Forelimb muscle (tissue), 1 donor: ENCODE measurements at places on chromosomes 6 and 20.

DNA sequence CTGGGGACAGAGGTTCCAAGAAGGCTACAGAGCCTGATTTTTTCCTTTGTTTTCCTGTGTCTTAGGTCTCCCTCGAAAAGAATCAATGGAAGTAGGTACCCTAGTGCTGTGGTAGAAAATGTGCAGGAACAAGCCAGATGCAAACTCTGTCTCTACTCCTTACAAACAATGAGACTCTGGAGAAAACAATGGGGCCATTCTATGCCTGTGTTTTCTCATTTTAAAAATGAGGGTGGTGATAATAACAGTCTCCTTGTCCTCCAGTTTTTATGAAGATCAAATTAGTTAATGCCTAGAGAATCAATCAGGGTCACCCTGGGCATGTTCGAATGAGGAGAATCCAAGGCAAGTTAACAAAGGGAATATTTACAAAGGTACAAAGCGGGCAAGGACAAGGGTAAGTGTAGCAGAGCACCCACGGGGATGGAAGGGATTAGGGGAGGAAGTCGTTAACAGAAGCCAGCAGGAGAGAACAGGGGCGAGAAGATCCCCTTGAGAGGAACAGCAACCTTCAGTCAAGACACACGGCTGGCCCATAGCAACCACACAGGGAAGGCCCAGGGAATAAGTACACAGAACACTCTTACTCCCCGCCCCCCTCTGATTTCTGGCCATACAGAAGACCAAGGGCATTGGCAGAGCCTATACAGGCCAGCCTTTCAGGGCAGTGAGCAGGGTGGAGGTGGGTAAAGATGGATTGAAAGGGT, 342.8 kb downstream of the PTPRT start:
- no peak for DNase-seq

- DNase-seq = no peak
These were observed 261.3 kb downstream of the TMEM242 start for GRCh38 chr6:157061770-157062594.

DNA sequence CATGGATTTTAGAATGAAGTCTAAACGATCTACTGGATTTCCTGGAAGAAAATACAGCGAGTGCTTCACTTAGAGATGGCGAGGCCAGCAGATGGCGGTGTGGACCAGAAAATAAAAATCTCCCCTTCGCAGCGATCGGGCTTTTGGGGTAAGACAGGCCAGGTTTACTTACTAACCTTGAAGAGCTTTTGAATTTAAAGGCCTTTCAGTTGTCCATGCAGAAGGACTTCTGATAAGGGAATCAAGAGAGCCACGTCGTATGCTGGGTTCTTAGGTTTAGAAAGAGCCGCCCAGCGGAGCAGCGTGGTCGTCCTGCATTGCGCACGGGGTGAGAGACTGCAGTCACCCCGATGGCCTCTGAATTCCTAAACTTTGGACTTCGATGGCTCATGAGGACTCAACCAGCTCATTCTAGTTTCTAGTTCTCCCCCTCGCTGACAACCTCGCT, 125.2 kb upstream of the RALGAPA2 start:
- peak; percentile 38 for DNase-seq

DNA sequence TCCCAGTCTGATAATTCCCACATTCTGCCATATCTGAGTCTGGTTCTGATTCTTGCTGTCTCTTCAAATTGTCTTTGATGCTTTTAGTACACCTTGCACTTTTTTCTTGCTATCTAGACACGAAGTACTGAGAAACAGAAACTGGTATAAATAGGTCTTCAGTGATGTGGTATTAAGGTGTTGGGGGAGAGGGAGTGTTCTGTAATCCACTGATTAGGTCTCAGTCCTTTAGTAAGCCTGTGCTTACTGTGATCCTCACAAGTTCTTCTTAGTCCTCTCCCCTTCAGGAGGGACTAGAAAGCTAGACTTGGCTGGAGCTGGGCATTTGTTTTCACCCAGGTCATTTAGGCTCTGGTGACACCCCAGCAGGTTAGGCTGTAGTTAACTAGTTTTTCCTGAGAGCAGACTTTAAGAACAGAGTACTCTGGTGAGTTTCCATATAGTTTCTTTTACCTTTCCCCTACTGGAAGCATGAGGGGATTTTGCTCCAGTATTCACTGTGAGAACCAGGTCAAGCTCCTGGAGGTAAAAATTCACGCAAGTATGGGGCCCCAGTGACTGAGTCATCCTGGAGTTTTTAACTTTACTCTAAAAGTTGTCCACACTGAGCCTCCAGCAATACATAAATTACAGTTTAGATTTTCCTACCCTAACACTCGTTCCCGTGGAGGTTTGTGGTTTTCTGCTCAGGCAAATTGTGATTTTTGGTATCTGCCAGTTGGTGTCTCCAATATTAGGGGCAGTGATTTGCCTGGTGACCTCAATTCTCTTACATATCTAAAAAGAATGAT, 154.6 kb downstream of the CDKAL1 start:
- DNase-seq = no peak
